ENCODE measurements at places on chromosomes 3 and 15.

GRCh38 chr3:184180165-184180564 is 5.5 kb downstream of the AP2M1 start:
- no peak for DNase-seq

DNA sequence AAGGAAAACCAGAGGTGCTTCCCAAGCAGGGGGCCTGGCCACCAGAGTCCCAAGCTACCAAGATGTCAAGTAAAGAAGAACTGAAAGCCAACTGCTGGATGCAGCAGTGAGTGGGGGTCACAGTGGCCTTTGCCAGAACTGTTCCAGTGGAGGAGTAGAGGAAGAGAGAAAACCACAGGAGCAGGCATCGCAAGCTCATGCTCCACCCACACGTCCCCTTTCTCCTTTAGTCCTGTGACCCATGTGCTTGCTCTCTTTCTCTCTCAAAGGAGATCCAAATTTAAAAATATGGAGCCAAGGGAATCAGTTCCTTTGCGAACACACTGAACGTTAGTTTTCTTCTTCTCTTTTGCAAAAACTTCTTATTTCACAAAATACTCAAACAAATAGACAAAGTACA is 12.4 kb upstream of the ABHD2 start:
- DNase-seq: no peak

DNA sequence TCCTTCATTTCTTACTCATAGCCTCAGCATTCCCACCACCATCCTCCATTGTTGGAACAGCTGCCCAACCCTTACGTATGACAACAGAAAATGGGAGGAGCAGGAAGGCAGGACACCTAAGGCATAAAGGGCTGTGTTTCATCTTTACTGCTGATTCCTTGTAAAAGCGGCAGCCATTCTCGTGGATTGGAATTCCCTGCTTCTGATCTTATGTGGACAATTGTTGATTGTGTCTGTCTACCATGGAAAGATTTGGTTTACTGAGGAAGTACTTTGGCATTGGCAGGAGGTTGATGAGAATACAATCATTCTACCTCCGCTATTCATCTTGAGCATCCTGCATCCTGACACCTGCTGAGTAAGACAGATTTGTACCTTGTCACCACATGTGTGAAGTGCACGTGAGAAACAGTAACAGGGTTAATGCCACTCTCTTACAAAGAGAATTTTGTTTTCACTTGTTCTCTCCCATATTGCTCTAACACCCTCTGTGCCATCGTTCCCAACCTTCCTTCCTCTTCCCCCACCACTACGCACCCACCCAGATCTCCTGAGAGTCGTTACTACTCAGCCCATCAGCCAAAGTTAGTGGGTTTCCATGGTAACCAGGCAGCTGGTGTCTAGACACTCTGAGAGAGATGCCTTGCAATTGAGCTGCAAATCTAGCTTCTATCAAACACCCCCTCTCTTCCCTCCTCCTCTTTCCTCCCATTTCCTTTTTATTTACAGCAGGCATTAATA is 75.7 kb downstream of the GAP43 start:
- DNase-seq: no peak

- no peak for DNase-seq
Observed at GRCh38 chr3:9536212-9536611, 17.4 kb downstream of the LHFPL4 start.

DNA sequence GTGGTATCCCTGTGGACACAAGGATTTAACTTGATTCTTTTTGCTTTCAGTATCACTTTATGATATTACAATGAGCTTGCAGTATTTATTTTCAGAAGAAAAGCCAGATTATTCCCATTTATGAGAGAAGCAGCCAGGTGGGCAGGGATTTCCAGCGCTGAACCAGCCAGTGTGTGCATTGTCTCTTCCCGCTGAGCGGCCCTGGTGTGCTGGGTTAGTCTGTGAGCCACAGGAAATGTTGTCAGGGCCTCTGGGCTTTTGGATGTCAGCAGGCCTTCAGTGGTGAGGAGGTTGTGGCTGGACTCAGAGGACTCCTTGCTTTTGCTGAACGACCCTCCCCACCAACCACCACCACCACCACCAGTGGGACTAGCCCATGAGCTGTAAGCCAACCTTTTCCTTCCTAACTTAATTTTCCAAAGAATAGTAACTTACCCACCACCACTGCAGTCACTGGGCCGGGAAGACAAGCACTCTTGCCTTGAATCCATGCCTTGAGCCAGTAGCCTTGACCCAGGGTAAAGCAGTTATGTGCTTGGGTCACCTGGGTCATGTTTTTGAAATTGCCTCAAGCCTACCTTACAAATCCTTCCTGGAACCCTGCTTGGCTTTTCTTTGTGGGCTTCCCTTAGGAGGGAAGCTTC is 33.1 kb downstream of the FLNB start:
- no peak for DNase-seq

- DNase-seq: no peak
Observed at GRCh38 chr3:65597952-65598413, 440.7 kb downstream of the MAGI1 start.

- DNase-seq: no peak
Observed at GRCh38 chr3:134619884-134620445, 30.9 kb downstream of the KY start.

DNA sequence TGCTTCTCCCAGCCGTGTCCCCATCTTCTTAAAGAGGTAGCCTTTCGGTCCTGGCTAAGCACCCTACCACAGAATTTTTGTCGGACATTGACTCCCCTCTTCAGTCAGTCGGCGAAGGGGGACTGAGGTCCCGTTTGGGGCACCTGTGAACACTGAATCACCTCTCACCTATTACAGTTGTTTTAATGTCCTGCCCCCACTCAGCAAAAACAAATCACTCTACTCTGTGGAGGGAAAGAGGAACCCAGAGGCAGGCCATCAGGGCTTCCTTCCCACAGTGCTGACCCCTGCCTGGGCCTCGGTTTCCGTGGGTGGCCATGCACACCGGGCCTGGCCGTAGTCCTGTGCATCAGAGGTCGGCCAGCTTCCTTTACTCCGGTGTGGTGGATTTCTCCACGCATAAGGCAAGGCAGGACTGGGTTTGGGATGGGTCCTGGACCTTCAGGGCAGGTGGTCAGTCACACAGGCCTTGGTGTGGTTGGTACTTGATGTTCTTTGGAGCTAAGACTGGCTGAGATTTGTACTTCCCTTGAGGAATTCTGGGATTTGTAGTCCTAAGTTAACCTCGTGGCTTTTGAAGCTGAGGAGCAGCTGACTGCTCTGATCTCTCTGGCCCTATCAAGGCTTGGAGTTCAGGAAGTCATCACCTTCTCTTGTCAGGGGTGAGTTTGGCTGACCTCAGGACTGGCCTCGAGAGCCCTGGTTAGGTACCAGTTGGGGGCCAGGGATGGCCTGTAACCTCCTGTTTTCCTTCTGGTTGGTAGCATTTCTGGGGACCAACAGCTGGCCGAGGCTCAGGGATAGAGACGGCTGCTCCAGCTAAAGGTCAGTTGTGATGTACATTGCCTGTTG is 627 bp upstream of the FAM131A start:
- no peak for DNase-seq

GRCh38 chr15:20355256-20355868 is 186.2 kb downstream of the GOLGA6L6 start:
- no peak for DNase-seq

GRCh38 chr3:75325716-75326115 is 338.4 kb upstream of the FRG2C start:
- no peak for DNase-seq

DNA sequence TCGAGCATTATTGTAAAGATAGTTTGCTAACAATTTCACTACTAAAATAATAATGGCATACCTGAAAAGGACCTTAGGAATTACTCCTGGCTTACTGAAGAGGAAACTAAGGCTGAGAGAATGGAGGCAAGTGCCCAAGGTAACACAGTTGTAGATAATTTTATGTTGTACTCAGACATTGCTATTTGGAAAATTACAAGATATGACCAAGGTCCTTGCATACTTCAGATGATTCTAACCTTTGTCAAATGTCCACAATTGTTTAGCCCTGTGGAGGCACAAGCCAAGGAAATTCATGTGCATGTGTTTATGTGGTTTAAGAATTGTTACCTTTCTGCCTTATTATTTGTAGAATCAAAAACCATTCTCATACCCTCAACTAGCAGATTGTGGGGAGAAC is 105.7 kb downstream of the TUSC7 start:
- no peak for DNase-seq

- peak; percentile 9 for DNase-seq
Observed at GRCh38 chr3:101574388-101575112, 570 bp downstream of the PCNP start.

- no peak for DNase-seq
Observed at GRCh38 chr3:192005989-192006388, 545.0 kb downstream of the PYDC2 start.

GRCh38 chr3:128307781-128308469 is 154.6 kb downstream of the EEFSEC start:
- no peak for DNase-seq

DNA sequence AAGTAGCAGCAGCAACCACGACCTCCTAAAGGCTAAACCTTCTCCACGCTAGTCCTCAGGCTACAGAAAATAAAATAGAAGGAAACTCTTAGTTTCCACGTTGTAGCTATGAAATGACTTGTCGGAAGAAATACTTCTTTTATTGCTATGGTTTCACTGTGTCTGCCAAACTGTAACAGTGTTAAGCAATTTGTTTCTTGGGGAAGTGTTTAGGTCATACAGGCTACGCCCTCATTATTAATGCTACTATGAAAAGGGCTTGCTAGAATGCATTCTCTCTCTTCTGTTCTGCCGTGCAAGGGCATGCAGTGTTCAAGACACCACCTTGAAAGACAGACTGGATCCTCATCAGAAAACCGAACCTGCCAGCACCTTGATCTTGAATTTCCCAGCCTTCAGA is 462.7 kb downstream of the PLOD2 start:
- DNase-seq: peak; percentile 10

- DNase-seq: no peak
Observed at GRCh38 chr3:120637851-120638559, 41.9 kb downstream of the NDUFB4 start.

- no peak for DNase-seq
Observed at GRCh38 chr3:110767838-110768237, 303.8 kb upstream of the NECTIN3 start.

- DNase-seq: no peak
Observed at GRCh38 chr3:194854206-194854605, 168.5 kb downstream of the FAM43A start.

DNA sequence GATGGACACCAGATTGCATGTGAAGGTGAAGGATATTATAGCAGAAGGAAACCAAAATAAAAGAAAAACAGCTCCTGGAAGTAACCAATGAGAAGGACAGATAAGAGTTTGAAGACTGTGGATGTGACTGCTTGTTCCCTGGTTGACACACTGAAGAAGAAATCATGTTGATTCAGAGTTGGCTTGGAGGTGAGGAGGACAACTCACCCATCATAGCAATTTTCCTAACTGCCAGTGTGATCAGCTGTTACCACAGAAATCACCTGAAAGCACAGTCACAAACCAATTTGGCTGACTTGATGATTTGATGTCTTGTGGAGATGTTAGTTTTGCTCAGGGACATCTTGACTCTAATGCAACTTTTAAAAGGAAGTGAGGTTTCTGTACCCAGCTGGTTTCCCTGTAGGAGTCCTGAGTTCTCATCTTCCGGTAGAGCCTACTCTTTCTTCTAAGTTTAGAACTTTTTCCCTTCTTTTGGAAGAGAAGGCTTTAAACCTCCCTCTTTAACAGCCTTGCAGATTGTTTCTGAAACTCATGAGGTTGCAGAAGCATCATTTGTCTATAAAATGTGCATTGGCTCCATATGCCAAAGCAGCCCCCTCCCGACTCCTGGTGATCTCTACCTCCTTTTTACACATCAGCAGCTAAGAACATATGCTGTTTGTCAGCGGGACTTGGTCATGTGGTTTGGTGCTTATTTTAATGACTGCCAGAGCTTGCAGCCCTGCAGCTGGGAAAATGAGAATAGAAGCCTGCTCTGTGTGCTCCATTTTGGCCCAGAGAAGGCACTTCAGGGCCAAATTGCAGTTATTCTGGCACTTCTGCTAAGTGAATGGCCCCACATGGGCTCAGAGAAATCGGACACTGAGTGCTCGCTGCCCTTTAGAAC is 10.3 kb downstream of the ATG7 start:
- peak; percentile 47 for DNase-seq

DNA sequence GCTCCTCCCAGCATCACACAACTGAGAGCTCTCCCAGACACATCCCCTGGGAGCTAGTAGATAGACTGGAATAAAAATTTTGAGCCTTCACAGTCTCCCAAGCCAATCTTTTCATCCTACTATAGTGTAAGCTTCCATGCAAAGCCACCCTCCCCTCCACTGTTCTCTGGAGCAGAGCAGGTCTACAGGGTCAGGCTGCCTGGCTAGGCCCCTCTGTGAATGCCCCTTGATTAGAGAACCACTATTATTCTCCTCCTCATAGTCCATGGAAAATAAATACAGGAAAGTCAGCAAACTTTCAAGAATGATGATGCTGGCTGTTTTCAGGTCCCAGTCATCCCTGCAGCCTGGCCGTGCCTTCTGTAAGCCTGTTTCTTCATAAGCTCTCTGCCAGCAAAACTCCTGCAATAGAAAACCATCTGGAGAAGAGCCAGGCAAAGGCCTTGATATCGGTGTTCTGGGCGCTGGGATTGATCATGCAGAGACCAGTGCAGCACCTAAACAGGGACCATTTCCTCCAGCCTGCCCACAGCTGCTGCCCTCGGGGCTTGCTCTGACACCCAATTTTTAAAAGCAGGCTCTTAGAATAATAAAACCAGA is 51.7 kb downstream of the CRYGS start:
- DNase-seq: no peak

DNA sequence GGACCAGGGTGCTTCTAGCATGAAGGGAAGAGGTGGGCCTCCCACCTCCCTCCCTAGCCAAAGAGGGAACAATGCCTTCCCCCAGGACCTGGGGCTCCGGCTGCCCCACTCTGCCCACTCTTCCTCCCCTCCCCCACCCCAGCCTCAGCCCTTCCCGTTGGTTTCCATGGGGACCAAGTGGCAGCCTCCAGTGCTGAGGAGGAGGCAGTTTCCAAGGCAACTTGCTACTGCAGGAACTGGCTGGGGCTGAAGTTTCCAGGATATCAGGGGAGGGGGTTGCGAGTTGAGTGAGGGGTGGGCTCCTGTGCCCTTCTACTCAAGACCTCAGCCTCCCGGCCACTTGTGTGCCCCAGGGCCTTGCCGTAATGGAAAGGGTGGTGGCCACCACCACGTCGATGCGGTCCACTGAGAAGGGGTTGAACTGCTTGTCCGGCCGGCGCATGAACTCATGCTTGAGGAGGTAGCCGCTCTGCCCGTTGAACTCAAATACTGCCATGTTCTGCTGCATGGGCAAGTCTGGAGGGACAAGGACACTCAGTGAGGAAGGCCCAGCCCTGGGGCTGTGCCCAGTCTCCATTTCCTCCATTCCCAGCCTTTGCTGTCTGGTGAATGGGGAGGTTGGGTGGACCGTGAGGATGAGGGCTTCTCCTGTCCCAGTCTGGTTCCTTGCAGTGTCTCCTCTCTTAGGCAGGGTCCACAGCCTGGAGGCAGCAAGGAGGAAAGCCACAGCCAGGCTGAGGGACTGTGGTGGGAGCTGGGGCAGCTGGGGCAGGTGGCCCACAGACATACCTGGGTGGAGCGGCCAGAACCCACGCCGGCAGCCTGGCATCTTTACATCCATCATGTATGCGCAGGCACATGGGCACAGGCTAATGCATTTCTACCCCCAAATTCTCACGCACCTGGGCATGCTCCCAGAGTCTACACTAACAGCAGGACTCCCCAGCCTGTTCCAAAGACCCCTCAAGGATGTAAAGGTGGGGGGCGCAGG is 11.3 kb upstream of the ANKRD63 start:
- DNase-seq: no peak

GRCh38 chr3:140031170-140031569 is 96.2 kb downstream of the CLSTN2 start:
- DNase-seq: no peak
